ENCODE measurements at places on chromosomes 2 and 18. TPM values are rescaled to one million over a fixed set of nuclear protein-coding genes. Genes with fewer than 3 reads are reported as not detected.

Gene C2orf78
- total RNA-seq, result not detected

Gene CLEC4F
- 9.1 TPM for total RNA-seq

Gene SALL3
- total RNA-seq, result 15.2 TPM

Gene ST8SIA3
- total RNA-seq, result 5.5 TPM

Gene HAUS1
- total RNA-seq, result 49.5 TPM

Gene REG1B
- not detected for total RNA-seq

Gene TRIM43
- total RNA-seq, result not detected

Gene LRATD1
- total RNA-seq, result 24.7 TPM

Gene OTOS
- not detected for total RNA-seq

Gene ZNF521
- total RNA-seq, result 99.6 TPM

Gene QPCT
- total RNA-seq, result 12.0 TPM

Gene TMEM127
- 23.3 TPM for total RNA-seq

Gene TUBB8B
- not detected for total RNA-seq

Gene STK17B
- total RNA-seq, result 17.9 TPM

Gene PAX8
- total RNA-seq, result 3.7 TPM

Gene ANKZF1
- total RNA-seq, result 91.3 TPM

Gene C1GALT1C1L
- total RNA-seq, result 1.3 TPM

Gene FOXD4L1
- not detected for total RNA-seq

Gene UGT1A4
- not detected for total RNA-seq

Gene TRMT61B
- 21.9 TPM for total RNA-seq

Gene KCNF1
- total RNA-seq, result 6.8 TPM

Gene LMAN1
- total RNA-seq, result 173 TPM

Gene KIAA2012
- not detected for total RNA-seq

Gene L3MBTL4
- total RNA-seq, result 10.8 TPM

Gene SERPINB10
- total RNA-seq, result 1.3 TPM

Gene RIT2
- 0.38 TPM for total RNA-seq

Gene POTEJ
- total RNA-seq, result 0.71 TPM

Gene PUM2
- 216 TPM for total RNA-seq

Gene SLC40A1
- total RNA-seq, result 129 TPM

Gene ALK
- 9.5 TPM for total RNA-seq

Gene HNMT
- 29.9 TPM for total RNA-seq

Gene TMEM247
- total RNA-seq, result not detected

Gene NPPC
- 5.2 TPM for total RNA-seq

Gene MEP1B
- not detected for total RNA-seq

Measured in camera-type eye (tissue), 1 donor.